ENCODE measurements at places on chromosomes 6 and 20.

DNA sequence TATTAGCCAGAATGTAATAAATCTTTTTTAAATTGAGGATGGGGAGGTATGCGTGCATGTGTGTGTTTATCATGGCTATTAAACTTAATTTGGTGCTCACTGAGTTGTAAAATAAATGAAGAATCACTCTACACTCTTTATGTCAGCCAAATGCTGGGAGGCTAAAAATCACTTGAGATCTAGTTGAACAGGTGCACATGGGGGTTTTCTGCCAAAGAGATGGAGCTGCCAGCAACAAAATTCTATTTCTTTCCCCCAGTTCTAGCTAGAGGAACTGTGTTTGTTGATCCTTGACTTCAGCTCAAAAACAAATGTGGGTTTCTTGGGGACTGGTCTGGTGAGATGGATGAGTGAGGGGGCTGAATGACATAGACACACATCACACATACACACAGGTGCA is 183.3 kb upstream of the BTBD3 start:
- no peak for DNase-seq

- DNase-seq = no peak
Observed at GRCh38 chr6:160022793-160023192, 53.9 kb downstream of the IGF2R start.

GRCh38 chr6:34226731-34227586 is 9.7 kb upstream of the HMGA1 start:
- no peak for DNase-seq

- no peak for DNase-seq
Observed at GRCh38 chr6:118186672-118187567, 279.9 kb downstream of the SLC35F1 start.

DNA sequence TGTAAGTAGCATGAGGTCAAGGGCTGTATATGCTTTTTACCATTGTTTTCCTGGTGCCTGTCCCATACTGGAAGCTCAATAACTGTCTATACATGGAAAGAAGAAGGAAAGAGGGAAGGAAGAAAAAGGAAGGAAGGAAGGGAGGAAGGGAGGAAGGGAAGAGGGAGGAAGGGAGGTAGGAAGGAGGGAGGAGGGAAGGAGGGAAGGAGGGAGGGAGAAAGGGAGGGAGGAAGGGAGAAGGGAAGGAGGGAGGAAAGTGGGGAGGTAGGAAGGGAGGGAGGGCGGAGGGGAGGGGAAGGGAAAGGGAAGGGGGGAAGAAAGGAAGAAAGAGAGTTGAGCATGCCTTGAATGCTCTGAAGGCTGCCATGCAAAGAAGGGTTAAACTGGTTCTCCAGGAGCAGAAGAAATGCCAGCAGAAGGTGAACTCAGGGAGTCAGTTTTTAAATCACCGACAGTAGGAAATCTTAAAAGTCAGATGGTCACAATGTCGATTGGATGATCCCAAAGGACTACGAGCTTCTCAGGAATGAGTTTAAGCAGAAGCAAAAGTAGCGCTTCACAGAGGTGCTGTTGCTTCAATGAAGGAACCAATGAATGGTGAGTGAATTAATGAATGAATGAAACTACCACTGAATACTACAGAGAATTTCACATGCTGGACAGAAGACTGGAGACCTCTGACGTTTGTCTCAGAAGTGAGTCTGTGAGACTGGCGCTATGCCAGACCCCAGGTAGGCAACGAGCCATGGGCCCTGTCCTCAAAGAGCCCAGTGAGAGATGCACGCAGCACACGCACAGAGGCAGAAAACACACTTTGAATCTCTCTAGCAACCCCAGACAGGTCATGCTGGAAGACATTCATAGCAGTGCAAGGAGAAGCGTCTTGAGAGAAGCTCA is 117.6 kb downstream of the MRPL14 start:
- no peak for DNase-seq

DNA sequence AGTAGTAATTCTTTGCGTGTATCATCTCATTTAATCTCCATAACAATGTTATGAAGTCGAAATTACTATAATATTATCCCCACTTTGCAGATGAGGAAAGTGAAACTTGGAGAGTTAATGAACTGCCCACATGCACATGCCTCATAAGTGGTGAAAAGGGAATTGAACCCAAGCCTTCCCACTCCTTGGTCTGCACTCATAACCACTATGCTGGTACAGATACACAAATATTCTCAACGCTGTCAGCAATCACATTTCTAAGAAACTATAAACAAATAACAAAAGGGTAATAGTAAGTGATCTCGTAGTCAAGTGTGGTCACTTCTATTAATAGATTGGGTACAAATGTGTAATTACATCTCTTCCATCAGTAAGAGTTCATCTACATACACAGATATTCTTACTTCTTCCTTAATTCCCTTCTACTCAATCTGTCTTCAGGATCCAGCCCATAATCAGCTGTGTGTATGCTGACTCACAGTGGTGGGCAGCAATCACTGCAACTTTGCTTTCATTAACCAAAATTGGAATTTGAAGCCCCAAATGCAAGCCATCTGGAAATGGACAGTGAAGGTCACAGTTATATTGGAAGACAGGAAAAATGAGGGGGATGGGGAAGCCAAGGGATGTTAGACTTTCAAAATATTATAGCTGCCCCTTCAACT is 6.6 kb downstream of the PRSS35 start:
- DNase-seq = no peak

DNA sequence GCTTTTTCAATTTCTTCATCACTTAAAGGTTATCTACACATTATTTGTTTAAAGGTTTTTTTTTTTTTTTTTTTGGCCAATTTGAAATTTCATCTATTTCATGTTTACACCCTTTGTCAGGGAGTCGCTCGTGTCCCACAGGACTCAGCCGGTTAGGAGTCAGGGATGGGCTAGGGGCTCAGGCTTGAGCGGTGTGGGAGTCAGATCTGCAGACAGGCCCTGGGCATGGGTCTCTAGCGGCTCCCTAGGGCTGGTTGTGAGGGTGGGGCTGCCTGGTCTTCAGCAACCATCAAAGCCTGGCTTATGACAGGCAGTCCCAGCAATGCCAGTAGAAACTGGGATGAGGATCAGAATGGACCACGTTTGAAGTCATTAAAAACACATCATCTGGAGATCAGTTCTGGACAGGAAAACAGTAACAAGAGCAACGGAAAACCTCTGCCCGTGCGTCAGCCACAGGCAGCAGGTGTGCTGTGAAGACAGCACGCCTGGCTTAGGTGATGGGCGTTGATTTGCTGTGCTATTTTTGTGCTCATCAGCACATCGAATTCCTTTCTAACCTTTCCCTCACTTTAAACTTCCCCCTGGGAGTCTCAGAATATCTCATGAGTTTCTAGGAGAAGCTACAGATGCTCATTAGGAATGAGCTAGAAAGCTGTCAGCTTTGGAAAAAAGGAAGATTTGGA is 91.3 kb upstream of the MPC1 start:
- no peak for DNase-seq

DNA sequence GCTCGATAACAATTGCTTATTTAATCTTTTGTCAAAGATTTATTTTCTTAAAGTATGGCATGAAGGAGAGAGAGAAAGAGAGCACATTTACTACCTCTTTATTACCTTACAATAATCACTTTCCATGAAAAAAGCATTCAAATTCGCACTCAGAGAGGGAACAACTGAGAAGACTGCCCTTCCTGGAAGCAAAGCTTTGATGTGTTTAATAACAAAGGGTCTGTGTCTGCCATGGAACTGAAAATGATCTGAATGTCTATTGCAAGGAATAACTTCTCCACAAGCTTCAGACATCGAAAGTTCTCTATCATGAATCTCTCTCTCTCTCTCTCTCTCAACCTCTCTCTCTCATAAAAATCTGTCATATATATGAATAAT is 308.9 kb downstream of the HDGFL1 start:
- DNase-seq = no peak

GRCh38 chr6:14824060-14824459 is 421.8 kb upstream of the JARID2 start:
- DNase-seq = no peak

DNA sequence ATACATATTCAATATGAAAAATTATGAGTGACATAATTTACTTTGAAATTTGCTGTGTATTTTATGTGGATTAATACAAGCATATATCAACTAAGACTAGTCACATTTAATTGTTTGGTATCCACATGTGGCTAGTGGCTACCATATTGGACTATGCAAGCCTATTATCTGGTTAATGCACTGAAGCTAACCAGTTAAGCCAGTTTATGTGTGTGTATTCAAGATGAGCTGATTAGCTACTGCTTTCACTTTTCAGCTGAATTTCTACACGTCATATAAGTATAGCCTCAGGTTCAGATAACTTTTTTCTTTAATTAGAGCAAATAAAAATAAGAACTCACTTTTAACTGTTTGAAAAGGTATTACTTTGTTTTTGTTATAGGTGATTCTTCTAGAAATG is 903.7 kb downstream of the TFAP2A start:
- DNase-seq = no peak

- DNase-seq = no peak
Observed at GRCh38 chr6:137647762-137648447, 153.7 kb upstream of the OLIG3 start.

DNA sequence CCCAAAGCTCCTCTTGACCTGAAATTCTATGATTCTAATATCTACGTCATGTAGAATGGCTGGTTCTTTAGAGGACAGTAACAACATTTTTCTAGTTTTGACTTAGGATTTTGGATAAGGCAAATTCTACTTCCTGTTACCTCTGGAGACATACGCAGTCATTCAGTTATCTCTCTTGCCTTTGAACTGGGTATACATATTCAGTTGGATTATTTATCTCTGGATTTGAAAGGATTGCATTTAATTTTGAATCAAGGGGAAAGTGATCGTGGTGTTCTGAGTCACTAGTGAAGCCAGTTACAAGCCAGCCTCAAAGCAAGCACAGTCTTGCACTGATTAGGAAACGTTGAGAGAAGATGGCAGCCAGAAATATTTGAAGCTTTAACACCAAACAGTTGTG is 35.3 kb upstream of the BCAS1 start:
- no peak for DNase-seq

- DNase-seq = no peak
Observed at GRCh38 chr6:125797120-125797885, 6.5 kb downstream of the NCOA7 start.

- DNase-seq = no peak
Observed at GRCh38 chr20:30500829-30501440, 756.5 kb upstream of the DEFB115 start.

DNA sequence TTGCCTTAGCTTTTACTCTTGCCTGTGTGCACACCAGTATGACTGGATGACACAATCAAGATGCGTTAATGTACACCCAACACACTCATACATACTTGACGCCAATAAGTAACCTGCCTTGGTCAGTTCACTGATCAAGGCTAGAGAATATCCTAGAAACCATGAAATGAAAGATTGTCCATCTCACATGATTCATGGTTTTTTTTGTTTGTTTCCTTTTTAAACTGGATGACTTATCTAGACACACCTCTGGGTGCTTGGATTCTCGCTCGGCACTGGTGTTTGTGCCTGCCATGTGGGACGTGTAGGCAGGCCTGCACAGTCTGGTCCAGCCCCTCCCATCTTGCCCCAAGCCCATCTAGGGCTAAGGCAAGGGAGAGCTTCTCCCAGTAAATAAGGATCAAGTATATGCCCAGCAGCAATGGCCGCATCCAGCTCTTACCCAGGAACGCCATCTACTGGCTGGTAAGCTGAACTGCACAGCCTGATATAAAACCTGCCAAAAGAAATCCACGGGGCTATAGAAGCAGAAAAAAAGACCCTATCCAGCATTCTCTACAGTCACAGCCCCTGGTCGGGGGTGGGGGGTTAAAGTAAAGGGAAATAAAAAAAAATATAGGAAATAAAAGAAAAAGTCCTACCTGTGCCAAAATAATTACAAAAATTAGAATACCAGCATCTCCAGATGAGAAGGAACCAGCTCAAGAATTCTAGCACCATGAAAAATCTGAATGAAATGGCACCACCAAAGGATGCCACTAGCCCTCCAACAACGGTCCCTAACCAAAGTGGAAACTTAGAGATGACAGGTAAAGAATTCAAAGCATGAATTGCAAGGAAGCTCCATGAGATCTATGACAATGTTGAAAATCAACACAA is 73.3 kb downstream of the OTOR start:
- DNase-seq = peak; percentile 9

GRCh38 chr20:51972056-51972455 is 169.7 kb upstream of the SALL4 start:
- no peak for DNase-seq

DNA sequence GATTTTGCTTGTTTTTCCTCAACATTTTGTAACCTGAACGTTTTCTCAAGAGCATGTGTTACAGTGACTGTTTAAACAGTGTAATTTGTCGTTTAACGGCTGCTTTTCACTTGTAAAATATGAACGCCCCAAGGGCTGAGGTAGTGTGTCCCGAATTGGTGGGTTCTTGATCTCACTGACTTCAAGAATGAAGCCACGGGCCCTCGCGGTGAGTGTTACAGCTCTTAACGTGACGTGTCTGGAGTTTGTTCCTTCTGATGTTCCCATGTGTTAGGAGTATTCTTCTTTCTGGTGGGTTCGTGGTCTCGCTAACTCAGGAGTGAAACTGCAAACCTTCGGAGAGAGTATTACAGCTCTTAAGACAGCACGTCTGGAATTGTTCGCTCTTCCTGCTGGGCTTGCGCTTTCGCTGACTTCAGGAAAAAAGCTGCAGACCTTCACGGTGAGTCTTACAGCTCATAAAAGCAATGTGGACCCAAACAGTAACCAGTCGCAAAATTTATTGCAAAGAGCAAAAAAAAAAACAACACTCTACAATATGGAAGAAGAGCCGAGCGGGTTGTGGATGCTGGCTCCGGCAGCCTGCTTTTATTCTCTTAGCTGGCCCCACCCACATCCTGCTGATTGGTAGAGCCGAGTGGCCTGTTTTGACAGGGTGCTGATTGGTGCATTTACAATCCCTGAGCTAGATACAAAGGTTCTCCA is 25.1 kb upstream of the TRIM27 start:
- no peak for DNase-seq

GRCh38 chr6:5044866-5045265 is 40.3 kb upstream of the PPP1R3G start:
- DNase-seq = no peak

- no peak for DNase-seq
Observed at GRCh38 chr6:154622618-154623336, 110.4 kb upstream of the SCAF8 start.

DNA sequence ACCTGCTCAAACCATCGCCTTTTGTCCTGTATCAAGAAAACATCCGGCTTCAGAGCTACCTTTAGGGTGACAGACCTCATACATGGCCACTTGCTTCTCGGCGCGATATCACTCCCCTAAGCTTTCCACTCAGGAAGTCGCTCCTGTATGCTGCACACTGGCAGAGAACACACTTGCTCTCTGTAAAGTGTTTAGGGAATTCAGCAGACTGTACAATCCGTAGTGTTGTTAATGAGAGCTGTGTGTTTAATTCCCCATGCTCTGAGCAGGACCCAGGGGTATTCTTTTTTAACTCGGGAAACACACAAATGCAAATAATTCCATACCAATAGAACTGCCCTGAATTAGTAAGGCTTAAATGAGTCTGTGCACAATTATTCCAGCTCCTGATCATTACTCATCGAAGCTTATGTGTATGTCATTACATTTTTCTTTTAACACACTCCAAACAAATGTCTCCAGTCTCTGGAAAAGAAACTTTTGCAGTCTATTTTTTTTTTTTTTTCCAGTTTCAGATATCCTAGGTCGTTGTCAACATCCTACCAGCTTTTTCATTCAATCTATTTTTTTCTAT is 338.7 kb upstream of the ARID1B start:
- DNase-seq = no peak

GRCh38 chr6:33808641-33809180 is 4.9 kb upstream of the MLN start:
- DNase-seq = no peak

- no peak for DNase-seq
Observed at GRCh38 chr6:86331919-86332318, 605.4 kb upstream of the HTR1E start.

All from stimulated activated naive CD8-positive, alpha-beta T cell treated with anti-CD3 and anti-CD28 coated beads, Interleukin-15, Interleukin-2, amounts not matched to agents 100 U/mL and 50 U/mL, for 24 hours (primary cell).